ENCODE measurements at places on chromosomes 4 and X.

DNA sequence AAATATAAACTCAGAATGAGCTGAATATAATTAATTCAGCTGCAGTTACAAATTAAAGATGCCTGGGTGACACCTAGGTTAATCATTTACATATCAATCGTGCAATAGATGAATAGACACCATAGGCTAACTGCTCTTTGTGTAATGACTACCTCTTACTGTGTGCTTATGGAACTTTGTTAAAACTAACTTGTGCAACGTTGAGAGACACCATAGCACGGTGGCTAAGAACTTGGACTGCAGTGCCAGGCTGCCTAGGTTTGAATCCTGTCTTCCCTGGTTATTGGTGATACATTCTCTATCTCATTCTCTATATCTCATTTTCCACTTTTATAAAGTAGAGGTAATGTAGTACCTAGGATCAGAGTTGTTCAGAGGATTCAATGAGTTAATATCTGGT, 46.9 kb downstream of the SMAD1 start:
- DNase-seq = no peak

DNA sequence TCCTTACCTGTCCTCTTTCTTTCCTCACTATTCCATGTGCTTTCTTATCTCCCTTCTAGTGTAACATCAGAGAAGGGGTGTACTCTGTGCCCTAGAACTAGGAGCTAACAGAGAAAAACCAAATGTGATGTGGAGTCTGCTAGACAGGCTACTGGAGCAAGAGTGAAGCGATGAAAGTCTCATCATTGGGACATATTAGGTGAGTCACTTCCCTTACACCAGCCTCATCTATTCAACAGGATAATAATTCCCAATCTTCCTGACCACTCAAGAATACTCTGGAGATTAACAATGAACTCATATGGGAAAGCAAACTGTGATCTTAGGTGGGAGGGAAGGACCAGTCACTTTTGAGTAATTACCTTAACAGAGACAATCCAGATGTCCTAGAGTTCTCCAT, 58.1 kb downstream of the RAB40A start:
- DNase-seq = no peak

DNA sequence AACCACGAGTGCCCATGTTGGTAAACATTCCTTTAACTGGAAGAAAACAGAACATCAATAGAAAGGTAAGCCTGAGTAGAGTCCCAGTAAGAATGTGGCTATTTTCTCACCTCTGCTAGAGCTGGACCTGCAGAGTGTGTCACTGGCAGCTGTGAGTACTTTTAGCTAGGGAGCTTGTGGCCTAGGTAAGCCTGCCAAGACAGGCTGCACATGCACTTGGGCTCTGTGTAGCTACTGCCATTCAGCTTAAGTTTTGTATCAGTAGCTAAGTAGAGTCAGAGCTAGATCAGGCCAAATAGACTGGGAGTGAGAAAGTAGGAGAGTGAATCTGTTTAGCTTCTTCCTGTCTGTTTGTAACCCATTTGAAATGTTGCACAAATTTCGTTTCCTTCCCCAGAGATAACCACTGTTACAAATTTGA, 35.3 kb downstream of the RBPJ start:
- no peak for DNase-seq

DNA sequence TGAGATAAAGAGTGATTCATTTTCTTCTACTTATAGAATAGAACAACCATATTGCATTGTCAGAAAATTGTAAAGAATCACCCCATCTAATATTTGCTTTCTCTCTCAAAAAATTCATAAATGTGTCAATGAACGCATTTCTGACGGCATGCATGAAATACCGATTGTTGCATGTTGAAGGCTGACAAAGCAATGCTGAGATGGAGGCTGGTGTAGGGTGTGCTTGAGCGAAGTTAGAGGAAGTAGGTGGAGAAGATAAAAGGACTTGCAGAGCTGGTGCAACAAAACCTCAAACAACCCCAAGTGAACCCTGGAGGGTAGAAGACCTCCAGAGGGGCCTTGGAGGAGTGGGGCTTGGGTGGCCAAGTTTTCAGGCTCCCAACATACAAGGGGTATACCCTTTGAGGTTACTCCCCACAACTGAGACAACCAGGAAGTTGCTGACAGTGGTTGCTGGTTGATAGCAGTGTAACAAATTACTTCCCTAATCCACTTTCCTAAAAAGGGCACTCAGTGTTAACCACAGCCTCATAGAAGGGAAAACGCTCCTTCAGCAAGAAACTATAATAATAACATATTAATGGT, 452.7 kb downstream of the NLGN4X start:
- DNase-seq = no peak

GRCh38 chr4:182465114-182465513, 221.9 kb downstream of the TENM3 start:
- no peak for DNase-seq

GRCh38 chrX:72262077-72262476, 15.0 kb downstream of the RPS4X start:
- no peak for DNase-seq

Measured in stimulated activated CD8-positive, alpha-beta memory T cell treated with anti-CD3 and anti-CD28 coated beads, Interleukin-15, amount 100 ng/mL, for 48 hours (primary cell).